BJ (cell line): ENCODE measurements at places on chromosomes 5 and 9.

GRCh38 chr5:20570486-20570885 is 582.5 kb upstream of the CDH18 start:
- DNase-seq, result no peak

- DNase-seq, result no peak
Observed at GRCh38 chr9:103661663-103662062, 432.4 kb upstream of the SMC2 start.

DNA sequence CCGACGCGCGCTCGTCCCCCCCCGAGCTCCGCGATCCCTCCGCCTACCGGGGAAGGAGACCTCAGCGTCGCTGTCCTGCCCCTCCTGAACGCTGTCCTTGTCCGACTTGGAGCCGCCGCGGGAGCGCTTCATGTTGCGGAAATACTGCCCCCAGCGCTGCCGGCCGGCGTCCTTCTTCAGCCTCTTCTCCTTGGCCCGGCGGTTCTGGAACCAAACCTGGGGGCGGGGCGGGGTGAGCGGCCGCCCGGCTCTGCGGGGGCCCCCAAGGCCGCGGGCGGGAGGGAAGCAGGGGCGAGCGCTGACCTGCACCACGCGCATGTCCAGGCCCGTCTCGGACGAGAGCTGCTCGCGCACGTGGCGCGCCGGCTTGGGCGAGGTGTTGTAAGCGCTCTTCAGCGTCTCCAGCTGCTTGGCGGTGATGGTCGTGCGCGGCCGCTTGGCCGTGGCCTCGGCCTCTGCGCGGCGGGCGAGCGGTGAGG is 6.3 kb downstream of the LHX3 start:
- DNase-seq, result no peak

- DNase-seq, result no peak
Observed at GRCh38 chr5:53071298-53071697, 38.3 kb downstream of the MOCS2 start.

GRCh38 chr5:154679501-154679900 is 75.7 kb upstream of the LARP1 start:
- DNase-seq, result no peak

- DNase-seq, result no peak
Observed at GRCh38 chr5:15082096-15082495, 210.5 kb upstream of the ANKH start.

GRCh38 chr9:128928624-128929023 is 7.8 kb downstream of the PHYHD1 start:
- no peak for DNase-seq

DNA sequence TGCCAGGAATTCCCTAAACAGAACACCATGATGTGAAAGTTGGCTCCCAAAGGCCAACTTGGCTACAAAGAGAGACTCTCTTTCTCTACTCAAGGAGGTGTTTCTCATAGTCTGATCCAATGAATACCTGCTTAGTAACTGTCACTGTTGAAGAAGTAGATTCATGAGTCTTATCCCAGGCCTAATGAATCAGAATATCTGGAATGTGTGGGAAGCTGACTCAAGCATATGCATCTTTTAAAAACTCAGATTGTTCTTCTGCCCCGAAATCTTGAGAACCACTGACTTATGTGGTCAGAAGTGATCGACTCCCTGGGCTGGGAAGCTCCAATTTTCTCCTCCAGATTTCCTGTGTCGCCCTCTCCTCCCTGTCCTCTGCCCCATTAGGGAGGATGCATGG is 345.6 kb downstream of the PLK2 start:
- no peak for DNase-seq

- no peak for DNase-seq
Observed at GRCh38 chr5:19920761-19921160, 67.2 kb downstream of the CDH18 start.

GRCh38 chr5:112196584-112196983 is 222.5 kb downstream of the EPB41L4A start:
- no peak for DNase-seq

GRCh38 chr5:11126844-11127243 is 365.8 kb upstream of the DAP start:
- no peak for DNase-seq
